ENCODE measurements at places on chromosomes 5 and 9.

- DNase-seq: no peak
These were observed 182.5 kb downstream of the NTRK2 start for GRCh38 chr9:84851935-84852585.

- DNase-seq: no peak
These were observed 151.5 kb downstream of the NR3C1 start for GRCh38 chr5:143251946-143252345.

DNA sequence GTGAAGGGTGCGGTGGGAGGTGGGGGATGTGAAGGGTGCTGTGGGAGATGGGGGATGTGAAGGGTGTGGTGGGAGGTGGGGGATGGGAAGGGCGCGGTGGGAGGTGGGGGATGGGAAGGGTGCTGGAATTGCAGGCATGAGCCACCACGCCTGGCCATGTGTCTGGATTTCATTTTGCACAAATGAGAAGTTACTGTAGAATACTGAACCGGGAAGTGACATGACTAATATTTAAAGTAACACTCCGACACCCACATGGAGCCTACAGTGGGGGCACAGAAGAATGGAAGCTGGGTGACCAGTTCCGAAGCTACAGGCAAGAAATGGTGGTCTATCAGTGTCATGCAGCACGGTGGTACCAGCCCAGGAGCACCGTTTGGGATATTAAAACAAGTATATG, 69.9 kb upstream of the SPTLC1 start:
- DNase-seq: no peak

DNA sequence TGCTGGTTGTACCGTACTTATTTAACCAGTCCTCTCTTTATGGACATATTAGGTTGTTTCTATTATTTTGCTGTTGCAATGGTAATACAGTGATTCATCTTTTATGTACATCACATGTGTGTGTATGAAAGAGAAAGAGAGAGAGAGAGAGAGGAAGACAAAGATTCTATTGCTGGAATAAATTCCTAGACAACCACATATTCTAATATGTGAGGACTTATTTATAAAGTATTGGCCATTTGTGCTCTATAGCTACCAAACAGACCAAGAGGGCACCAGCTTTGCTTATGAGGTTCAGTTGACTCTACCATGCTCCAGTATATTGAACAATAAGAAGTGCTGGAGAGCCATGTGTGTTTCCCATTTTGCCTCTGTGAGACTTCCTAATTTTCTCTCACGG, 513.5 kb downstream of the DMAC1 start:
- no peak for DNase-seq

- no peak for DNase-seq
These were observed 45.9 kb downstream of the RGS3 start for GRCh38 chr9:113509463-113509862.

- no peak for DNase-seq
These were observed 44.6 kb downstream of the AOPEP start for GRCh38 chr9:94771096-94771495.

DNA sequence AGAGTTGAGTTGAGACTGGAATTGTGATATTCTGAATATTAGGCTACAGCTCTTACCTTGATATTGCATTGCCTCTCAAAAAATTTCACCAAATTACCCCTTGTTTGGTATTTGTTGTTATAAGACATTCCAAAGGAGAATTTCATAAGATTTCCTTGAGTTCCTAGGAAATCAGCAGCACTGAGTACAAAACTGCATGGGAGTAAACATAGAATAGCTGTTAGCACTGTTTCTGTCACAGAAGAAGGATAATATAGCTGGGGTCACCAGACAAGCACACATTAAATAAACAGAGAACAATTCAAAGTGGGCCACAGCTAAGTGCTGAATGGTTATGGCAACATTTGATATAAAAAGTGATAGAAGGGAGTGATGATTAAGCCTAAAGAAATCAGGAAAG, 724.3 kb downstream of the PRELID2 start:
- no peak for DNase-seq

GRCh38 chr5:157469073-157469472, 9.1 kb downstream of the NIPAL4 start:
- DNase-seq: no peak

- no peak for DNase-seq
These were observed 326.7 kb upstream of the EFNA5 start for GRCh38 chr5:107997338-107997980.

DNA sequence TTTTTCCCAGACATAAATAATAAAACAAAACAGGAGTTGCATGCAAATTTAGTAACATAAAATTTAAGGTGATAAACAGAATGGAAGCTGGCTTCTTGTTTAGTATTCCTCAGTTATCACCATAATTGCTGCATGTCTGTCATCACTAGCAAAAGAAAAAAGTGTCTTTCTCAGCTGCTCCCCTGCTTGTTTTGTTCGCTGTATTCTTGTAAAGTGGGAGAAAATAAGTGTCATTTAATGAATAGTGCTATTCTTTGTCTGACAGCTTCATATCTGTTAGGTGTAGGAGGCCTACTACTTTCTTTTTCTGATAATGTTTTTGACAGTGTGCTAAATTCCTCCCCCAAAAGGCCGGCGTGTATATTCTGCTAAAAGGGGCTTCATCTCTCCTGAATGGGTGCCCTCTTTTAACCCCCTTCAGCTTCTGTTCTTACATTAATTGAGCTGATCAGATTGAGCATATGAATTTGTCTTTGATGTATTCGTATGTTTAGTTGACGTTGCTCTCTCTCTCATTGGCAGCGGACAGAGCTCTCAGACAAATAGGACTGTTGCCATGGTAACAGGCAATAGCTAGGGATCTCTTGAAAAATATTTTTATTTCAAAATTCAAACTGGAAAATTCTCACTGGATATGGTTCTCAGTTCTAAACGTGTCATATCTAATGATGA, 303.8 kb downstream of the KIAA0825 start:
- DNase-seq: no peak

- DNase-seq: no peak
These were observed 41.4 kb upstream of the IFNK start for GRCh38 chr9:27482709-27483108.

DNA sequence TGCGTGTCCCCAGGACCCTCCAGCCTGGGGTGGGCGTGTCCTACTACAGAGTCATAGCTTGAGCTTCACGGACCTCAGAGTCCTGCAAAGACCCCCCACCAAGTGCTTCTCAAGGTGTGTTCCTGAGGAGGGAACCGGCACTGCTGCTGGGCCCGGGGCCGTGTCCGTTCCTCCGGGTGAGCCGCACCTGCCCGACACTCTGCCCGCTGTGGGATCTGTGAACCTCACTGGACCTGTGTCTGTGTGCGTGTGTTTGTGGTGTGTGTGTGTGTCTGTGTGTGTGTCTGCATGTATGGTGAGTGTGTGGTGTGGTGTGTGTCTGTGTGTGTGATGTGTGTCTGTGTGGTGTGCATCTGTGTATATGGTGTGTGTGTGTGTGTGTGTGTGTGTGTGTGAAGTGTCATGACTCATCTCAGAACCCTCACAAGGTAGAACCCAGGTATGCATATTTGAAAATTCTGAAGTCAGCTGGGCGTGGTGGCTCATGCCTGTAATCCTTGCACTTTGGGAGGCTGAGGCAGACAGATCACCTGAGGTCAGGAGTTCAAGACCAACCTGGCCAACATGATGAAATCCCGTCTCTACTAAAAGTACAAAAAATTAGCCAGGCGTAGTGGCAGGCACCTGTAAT, 40.9 kb upstream of the RXRA start:
- DNase-seq: no peak

- peak; percentile 5 for DNase-seq
These were observed 76.8 kb downstream of the CFAP77 start for GRCh38 chr9:132486706-132487350.

DNA sequence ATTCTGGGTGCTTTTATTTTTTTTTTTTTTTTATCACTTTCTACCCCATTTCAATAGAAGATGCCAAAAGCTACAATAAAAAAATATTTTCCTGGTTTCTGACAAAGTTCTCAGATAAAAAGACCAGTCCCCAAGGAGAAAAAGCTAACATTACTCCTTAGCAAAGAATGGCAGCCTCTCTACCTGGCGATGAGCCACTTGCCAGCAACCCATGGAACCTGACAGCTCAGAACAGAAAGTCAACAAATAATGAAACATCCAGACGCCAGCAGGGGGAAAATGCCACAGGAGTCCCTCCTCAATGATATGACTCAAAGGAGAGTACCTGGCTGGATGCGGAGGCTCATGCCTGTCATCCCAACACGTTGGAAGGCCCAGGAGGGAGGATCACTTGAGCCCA, 123.2 kb downstream of the MYO10 start:
- DNase-seq: no peak

- DNase-seq: no peak
These were observed 164.7 kb upstream of the IRX4 start for GRCh38 chr5:2047341-2047927.

DNA sequence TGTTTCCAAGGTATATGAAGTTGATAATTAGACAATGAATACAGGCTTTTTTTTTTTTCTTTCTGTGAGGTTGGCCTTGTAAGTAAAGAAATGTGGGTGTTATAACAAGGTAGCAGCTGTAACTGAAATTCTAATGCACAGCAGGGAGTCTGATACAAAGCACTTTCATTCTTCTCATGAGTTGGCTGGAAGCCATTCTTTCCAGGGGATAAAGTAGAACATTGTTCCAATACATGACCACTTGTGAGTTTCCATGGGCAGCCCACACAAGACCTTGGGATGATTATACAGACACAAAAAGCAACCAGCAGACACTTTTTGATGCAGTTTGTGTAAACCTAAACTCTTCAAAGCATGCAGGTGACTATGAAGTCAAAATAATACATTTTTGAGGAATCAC, 1785.9 kb upstream of the WWC1 start:
- no peak for DNase-seq

DNA sequence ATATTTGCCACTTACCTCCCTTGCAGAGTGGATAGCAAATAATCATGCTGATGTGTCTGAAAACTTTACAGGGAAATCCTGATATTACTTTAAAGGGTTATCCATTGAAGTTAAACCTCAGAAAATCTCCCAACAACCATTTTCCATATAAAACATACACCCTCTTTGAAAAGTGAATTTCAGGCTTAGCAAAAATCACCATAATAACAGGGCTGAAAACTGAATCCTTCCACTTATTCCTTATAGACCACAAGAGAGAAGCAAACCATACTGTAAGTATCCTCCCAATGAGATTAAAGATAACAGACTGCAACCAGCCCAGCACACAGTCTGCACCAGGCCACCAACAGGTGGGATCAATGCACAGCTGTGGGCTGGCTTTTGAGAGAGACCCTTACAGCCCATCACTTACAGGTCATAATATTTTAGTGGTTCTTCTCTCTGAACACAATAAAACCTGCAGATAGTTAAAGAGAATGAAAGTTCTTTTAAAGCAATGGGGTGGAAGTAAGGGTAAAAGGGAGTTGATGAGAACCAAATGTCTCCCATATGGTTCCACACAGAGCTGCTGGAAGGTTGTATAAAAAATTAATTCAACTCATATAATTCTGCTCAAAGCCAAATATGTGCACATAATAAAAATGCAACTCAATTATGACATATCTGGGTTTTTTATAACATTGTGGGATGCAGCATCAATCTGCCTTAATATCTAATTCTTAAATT, 376.2 kb upstream of the GRAMD2B start:
- no peak for DNase-seq

- no peak for DNase-seq
These were observed 93.6 kb downstream of the DTWD2 start for GRCh38 chr5:118894709-118895108.

GRCh38 chr9:87710443-87710842, 15.5 kb upstream of the CTSL start:
- DNase-seq: no peak

GRCh38 chr9:130437011-130437789, 7.6 kb upstream of the ASS1 start:
- DNase-seq: no peak

GRCh38 chr5:67166460-67167285, 29.9 kb downstream of the CD180 start:
- no peak for DNase-seq

DNA sequence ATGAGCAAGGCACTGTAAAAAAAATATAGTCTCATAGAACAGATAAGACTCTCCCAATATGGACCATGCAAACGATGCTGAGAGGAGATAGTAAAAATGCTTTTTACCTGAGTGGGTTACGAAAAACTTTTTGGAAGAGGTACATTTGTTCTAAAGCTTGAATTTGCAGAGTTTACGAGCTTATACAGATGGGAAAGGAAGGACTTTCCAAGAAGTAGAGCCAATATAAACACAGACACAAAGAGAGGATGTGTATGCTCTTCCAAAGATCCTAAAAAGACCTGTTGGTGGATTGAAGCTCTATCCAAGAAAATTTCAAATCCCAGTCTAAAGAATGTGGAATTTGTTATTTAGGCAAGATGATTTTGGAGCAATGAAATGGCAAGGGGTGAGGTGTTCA, 127.1 kb upstream of the SLCO6A1 start:
- DNase-seq: no peak

- no peak for DNase-seq
These were observed 330.1 kb downstream of the NDUFS4 start for GRCh38 chr5:53890490-53890889.

DNA sequence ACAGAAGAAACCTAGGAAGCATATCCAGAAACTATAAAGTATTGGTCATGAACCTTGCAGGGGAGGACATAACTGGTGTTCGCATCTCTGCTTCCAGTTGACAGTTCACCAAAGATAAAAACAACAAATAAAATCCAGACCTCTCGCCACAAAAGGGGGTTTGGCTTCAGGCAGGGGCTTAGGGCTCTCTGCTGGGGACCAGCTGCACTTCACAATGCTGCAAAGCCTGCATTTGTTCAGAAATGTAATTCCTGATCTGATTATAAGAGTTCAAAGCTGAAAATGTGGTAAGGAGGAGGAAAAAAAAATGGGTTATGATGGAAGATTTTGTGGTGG, 79.0 kb downstream of the PDE4D start:
- no peak for DNase-seq

DNA sequence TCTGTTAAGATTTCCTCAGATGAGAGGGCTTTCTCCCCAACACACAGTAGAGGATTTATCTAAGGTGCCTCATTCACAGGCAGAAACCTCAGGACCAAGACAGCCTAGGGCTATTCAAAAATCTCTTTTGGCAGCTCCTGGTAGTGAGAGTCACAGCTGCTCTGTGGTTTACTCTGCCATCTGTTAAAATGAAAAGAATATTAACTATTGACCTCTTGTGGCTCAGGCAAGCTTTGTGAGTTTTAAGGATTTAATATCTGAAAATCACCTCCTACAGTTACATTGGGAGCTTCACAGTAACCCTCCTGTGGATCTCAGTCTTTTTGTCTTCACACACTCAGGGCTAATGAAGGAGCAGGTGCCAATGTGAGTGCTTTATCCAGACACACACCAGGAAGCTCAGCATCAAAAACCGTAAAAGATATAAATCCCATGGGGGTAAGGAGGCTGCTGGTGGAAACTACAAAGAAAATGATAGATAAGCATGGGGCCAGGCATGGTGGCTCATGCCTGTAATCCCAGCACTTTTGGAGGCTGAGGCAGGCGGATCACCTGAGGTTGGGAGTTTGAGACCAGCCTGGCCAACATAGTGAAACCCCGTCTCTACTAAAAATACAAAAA, 29.7 kb downstream of the PPP1R2B start:
- DNase-seq: no peak

GRCh38 chr5:174083056-174083827, 37.7 kb downstream of the NSG2 start:
- no peak for DNase-seq
